ENCODE measurements at places on chromosomes 13 and 19.

GRCh38 chr19:35851213-35852028 lies 883 bp downstream of the NPHS1 start:
- DNase-seq, result no peak

DNA sequence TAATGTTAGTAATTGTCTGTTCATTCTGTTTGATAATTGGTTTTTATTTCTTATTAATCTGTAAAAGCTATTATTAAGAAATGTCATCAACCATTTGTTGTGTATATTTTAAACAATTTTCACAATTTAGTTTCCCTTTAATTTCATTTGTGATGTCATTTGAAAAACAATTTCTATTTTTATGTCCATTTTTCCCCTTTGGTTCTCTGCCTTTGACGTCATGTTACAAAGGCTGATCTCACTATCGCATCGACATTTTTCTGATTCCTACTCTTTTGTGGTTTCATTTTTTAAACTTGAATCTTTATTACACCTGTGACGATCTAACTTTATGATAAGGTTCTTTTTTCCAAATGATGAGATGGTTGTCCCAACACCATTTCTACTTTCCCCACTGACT lies 191.0 kb upstream of the ZNF507 start:
- no peak for DNase-seq

DNA sequence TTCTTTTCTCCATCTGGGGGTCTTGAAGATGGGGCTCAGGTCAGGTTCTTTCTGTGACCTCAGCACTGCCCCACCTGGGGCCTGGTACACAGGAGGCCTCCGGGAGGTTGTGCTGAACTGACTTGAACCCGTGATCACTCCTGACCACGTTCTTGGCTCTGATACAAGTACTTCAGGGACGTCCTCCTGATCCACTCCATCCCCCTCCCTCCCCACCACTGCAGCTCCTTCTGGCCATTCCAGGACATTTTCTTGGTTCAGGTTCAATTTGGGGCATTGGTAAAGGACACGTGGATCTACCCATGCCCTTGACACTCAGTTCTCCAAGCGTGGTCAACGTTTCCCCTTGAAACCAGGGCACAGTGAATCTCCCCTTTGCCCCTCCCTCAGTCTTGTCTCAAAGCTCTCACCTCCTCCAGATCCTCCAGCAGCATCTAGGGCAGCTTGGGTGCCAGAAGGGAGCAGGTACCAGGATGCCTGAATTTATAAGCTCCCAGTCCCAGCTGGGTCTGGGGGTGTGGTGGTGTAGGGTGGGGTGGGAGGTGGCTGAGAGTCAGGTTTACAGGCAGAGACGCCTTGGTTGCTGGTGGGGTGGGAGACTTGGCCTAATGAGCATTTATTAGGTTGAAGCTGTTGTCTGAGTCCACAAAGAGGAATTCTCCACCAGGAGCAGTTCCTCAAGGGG lies at the start of gene KLK15:
Gene KLK15, minus strand, starts transcription at position 458 of the 685 bp plus-strand sequence. CDS start 2,082 bp downstream, outside the sequence.
- DNase-seq, result no peak

DNA sequence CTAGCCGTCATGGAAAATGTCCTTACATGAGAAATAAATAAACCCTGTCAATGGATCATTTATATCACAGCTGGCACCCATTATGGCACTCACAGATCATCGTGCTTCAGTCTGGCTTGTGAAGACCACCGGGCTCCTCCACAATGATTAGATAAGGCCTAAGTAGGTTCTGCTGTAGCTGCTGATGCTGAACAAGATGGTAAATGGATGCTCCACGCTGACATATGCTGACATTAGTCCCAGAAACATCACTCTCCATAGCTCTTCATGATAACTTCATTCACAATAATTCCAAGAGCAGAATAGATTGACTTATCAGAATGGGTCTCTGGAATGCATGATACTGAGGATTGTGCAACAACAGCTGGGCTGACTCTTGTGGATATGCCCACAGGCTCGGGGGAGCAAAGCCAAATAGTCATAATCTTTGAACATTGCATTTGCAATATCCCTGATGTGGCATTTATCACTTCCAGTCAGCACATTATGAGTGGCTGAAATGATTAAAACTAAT lies 63.8 kb upstream of the RXFP2 start:
- DNase-seq, result no peak

GRCh38 chr13:42728507-42729180 lies 52.7 kb upstream of the FAM216B start:
- no peak for DNase-seq

DNA sequence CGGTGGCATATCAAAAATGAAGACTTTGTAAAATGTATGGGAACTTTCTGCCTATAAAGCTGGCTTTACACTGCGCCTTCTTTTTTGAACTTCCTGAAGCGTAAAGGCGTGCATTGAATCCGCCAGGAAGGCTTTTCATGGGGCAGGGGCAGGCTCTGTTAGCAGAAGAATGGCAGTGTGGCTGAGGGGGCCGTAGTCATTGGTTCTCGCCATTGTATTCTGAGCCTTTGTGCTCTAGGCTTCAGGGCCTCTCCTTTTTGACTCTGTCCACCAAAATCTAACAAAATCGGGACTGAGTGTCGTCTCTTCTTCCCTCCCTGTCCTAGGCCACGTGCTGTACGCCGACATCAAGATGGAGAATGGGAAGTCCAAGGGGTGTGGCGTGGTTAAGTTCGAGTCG lies 14.1 kb downstream of the PRAM1 start:
- peak; percentile 3 for DNase-seq

DNA sequence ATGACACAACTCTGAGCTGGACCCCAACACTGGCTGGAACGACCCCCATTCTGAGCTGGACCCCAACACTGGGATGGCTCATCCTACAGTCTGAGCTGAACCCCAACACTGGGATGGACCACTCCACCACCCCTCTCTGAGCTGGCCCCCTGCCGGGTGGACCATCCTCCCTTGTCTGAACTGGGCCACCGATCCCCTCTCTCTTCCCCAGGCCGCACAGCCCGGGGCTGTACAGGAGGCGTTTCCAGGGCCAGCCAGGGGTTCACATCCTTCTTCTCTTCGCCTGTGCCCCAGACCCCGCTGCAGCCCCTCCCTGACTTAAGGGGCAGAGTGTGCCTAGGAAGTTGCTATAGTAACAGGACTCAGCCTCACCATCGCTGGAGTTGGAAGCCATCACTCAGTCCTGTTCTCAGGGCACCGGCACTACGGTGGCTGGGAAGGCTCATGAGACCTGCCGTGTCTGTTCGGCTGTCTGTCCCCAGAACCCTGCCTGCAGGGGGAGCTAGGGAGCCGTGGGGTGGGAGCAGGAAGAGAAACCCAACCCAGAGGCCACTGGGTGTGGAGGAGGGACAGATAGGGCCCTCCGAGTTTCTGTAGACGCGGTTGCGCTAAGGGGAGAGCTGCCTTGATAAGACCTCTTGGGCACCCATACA lies 3.7 kb downstream of the PRKACA start:
- peak; percentile 65 for DNase-seq

GRCh38 chr19:33133438-33134031 lies 1.6 kb downstream of the WDR88 start:
- no peak for DNase-seq

DNA sequence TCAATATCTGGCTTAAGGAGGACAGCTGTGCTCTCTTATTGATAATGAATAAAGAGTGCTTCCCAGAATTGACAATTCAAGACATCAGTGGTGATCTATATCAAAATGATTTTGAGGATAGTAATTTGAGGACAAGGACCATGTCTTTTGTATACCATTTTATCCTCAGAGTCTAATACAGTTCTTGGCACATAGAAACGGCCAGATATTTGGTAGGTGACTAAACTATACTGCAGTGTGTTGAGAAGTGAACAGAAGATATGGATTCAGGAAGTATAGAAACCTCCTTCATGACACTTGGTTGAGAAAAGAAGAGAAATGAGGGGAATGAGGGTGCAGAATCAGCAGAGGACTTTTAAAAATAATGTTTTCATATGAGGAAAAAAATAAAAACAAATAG lies 16.1 kb upstream of the LMO7 start:
- no peak for DNase-seq

DNA sequence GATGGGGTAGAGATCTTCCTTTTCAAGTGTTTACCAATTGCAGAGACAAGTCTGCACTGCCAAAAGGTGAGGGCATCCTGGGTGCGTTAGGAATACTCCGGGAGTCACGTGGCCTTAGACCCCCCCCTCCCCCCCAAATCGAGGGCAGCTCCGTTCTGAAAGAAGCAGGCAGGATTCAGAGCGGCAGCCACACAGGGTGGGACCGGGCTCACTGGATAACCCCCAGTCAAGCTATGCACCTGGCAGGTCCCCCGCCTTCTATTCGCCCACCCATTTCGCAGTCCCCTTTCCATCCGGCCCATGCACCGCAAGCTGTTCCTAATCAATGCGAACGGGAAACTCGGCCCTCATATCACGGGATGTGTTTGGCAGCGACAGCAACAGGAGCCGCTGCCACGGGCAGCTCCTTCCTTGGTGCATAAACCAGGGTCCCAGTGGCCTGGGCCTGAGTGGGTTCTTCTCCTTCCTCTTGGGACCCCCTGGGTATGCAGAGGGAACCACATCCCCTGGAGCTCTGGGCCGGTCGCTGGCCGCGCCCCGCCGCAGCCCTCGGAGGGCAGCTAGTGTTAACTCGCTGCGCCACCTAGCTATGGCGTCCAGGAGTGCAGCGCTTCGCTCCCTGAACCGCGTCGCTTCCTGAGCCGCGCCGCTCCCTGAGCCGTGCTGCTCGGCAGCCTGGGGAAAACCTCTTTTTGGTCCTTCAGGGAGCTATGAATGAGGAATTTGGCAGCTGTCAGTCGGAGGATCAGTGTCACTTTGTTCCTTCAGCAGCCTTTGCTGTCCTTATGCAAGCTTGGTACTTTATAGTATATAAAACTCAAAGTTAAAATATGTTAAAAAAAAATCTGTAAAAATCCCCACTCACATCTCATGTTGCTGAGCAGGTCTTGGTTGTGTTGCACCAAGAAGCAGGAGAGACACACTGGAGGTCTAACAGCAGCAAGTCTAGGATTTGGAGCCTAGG lies 41.4 kb downstream of the LYL1 start:
- peak; percentile 94 for DNase-seq

GRCh38 chr19:45340232-45340898 lies at the start of gene KLC3:
Gene KLC3, plus strand, starts transcription at chr19:45340750. Its CDS starts 4,792 bp downstream, at chr19:45345542.
- no peak for DNase-seq

DNA sequence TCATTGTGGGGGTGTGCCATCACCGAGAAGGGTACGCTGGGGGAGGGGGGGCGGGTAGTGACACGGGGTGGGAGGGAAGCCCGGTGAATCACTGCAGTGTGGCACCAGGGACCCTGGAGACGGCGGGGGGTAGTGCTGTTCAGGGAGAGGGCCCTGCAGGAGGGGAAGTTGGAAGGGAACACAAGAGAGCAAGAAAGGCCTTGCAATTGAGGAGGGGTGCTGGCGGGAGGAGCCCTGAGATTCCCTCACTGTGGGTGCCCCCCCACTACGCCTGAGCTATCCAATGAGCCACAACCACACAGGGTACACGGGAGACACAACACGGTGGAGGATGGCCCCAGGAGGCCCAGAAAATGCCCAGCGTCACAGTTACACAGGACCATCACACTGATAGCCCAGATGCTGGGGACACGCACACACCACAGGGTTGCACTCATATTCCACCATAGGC lies 516 bp upstream of the ATP1A3 start:
- no peak for DNase-seq

DNA sequence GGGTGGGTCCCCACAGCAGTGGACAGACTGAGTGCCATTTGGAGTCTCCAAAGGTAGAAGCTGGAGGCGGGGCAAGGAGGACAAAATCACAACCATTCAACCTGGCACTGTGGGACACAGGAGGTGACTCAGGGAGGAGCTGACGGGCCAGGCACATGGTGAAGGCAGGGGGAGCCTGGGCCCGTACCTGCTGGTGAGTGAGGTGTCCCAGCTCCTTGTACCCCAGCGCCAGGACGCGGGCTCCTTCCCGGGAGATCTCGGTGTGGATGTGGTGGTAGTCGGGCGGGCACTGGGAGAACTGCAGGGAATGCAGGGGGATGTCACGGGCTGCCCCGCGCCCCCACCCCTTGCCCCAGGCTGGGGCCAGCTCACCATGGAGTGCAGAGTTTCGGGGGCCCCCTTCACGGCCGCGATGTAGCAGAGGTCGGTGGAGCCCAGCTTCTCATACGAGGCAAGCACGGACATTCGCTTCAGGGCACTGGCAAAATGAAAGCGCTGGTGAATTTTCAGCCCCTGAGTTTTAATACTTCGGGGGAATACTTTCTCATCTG lies 9.8 kb downstream of the ATP13A1 start:
- DNase-seq, result no peak

DNA sequence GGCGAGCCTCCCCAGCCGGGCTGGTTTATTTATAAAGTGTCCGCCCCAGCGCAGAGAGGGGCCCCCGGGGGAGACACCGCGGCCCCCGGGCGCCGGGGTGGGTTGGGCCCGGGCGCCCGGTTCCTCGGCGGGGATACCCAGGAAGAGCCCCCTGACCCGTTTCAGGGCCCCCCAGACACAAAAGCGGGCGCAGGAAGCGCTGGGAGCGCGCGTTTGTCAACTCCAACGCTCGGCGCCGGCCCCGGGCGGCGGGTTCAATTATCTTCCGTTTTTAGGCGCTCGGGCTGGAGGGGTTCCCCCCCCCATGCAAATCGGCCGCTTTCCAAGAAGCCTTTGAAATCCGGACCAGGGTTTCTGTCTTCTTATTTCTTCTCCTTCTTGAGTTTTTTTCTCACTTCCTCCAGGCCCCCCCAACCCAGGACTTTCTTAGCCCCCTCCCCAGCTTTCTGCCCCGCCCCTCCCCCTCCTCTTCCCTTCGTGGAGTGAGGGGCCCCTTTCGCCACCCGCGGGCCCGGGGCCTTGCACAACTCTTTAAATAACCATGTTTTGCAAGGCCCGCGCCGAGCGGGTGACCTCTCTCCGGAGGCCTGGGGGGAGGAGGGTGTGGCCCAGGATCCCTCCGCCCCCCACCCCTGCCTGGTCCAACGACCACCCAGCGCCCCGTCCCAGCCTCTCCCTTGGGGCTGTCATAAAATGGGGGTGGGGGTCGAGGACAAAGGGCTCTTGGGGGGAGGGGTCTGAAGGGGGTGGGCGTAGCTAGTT lies 935 bp downstream of the ARID3A start:
- DNase-seq, result peak; percentile 78

DNA sequence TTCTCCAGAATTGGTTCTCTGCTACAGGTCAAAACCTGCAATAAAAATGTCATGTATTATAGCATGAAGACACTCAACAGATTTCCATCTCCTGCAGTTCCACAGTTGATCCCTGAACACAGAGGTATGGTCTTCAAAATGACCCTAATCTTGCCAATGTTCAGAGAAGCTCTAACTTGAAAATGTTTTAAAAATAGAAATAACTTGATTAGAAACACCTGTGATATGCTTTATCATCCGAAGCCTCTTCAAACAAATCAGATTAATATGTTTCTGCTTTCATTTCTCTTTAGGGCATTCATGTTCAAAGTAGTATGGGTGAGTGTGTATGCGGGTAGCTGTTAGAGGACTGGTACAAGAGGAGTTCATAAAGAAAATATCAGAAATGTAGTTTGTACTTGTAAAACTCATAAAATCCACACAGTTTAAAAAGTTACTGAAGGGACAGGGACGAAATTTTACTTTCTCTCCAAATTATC lies 60.4 kb downstream of the KCNRG start:
- no peak for DNase-seq

- no peak for DNase-seq
Observed at GRCh38 chr13:44738463-44738862, 162.3 kb upstream of the TSC22D1 start.

GRCh38 chr13:93689333-93689732 lies 462.7 kb downstream of the GPC6 start:
- no peak for DNase-seq

All from left ventricle myocardium superior (tissue), 1 donor.